ENCODE measurements at places on chromosomes 7 and 10. TPM values are rescaled to one million over a fixed set of nuclear protein-coding genes. Genes with fewer than 3 reads are reported as not detected.

KIAA1217 gene
- total RNA-seq, result 5.5 TPM

HOXA5 gene
- total RNA-seq, result 16.7 TPM

TWIST1 gene
- 118 TPM for total RNA-seq

SLC13A1 gene
- total RNA-seq, result not detected

CALCR gene
- not detected for total RNA-seq
